ENCODE measurements at places on chromosomes 12 and 14.

DNA sequence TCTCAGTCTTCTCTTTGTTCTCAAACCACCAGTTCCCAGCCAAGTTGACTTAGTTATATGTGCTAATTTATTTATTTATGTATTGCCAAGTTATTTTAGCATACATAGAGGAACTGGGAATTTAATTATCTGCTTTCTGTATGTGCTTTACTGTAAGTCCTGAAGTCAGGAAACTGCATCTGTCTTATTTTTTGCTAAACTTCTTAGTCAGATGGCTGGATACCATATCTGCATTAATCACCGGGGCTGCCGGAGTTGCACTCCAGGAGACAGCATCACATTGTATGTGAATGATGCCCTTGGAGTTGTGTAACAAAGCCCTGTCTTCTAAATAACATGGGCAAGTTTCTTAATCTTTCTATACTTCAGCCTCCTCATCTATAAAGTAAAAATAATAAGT is 96.2 kb downstream of the MON2 start:
- no peak for DNase-seq

DNA sequence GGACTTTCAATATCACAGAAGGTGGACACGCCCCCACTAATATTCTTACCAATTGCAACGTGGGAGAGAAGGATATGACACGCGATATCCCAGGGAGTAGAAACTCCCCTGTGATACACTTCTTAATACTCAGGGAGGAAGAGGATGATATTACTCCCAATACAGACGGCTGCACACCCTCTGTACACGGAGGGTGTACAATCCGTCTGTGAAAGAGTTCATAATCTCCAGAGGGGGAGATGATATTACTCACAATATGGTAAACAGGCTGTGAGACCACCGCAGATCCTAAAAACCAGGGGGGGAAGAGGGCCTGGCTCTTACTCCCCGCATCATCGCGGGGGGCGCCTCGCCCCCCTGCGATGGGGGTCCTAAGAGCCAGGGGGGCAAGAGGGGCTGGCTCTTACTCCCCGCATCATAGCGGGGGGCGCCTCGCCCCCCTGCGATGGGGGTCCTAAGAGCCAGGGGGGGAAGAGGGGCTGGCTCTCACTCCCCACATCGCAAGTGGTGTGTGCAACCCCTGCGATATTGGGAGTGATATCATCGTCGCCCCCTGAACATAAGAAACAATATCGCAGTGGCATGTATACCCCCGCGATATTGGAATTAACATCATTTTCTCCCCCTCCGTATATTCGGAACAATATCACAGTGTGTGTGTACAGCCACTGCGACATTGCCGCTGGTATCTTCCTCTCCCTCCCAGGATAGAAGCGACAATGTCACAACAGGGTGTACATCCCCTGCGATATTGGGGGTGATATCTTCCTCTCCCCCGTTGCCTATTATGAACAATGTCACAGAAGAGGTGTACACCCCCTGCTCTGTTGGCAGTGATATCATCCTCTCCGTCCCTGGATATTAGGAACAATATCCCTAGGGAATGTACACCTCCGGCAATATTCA is 8.9 kb upstream of the CLEC6A start:
- no peak for DNase-seq

GRCh38 chr12:49293056-49293956 is 1.6 kb upstream of the PRPH start:
- no peak for DNase-seq

- no peak for DNase-seq
Measured at GRCh38 chr12:106994579-106995220, 7.8 kb upstream of the MTERF2 start.

DNA sequence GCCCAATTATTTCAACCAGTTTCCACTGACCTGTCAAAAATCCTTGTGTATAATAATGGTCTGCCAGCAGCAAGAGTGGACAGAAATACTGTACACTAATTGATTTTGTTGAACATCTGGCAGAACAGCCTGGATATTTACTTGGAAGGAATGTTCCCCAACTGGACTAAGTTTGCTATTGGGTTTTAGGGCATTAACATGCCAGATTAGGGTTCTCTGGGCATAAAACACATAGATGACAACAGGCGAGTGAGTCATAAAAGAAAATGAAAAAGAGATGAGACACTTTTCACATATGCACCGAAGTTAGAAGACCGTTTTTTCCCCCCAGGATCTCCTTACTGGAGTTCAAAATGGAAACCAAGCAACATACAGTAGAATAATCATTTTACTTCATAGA is 236.3 kb upstream of the NAV3 start:
- no peak for DNase-seq

- no peak for DNase-seq
Measured at GRCh38 chr12:131095826-131096680, 142.3 kb downstream of the ADGRD1 start.

DNA sequence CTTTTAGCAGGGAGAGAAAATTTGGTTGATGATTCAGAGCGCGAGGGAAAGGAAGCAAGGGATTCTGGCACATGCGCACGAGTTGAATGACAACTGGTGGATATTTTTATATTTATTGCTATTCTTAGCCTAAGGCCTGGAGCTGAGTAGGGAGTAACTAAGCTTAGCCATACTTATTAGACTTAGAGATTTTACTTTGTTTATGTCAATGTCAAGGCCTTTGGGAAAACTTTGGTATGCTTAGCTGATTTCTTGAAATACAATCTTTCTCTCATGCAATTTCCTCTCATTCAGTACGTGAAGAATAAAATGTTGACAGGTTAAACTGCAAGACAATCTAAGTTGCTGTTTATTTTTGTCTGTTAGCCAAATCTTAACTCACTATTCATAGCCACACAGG is 101.1 kb downstream of the CRADD start:
- no peak for DNase-seq

DNA sequence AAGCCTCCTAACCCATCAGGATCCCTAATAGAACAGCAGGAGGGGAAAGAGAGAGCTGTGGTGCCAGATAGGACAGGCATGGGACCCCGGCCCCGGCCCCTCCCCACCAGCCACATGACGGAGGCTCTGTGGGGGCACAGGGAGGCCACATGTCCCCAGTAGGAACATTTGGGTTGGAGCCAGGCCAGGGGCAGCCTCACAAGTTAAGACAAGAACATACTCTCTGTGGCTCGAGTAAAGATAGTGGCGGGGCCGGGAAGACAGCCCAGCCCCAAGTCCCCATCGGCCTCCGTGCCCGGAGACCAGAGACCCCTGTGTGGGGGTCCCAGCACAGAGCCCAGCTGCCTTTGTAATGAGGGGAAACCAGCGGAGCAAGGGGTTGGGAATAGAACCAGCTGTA is 78.6 kb upstream of the GALNT9 start:
- DNase-seq = no peak

DNA sequence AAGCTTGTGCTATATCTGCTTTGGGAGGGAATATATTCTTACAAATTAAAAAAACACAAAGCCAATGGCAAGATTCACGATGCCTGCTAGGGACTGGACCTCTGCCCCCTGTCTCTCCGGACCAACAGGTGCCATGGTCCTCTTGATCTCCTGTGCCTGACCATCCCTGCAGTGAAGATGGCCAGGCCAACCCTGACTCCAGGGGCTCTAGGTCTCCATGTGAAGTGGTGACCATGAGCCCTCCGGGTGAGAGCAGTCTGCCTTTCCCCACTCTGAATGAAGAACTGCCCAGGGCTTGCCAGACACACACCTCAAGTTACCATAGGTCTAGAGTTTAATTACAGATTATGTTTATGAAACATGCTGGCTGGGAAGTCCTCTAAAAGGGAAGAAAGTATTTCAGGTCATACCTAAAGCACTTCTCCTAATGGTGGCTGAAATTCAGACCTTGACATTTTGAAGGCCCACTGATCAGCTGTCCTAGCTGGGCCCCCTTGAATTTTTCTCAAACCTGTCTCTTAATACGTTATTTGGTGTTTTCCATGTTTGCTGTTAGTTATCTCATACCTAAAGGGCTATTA is 1.4 kb downstream of the ARHGDIB start:
- DNase-seq = no peak

- DNase-seq = no peak
Measured at GRCh38 chr12:132972374-132972773, 13.8 kb upstream of the ZNF26 start.

- DNase-seq = no peak
Measured at GRCh38 chr14:92516966-92517506, 3.5 kb downstream of the RIN3 start.

DNA sequence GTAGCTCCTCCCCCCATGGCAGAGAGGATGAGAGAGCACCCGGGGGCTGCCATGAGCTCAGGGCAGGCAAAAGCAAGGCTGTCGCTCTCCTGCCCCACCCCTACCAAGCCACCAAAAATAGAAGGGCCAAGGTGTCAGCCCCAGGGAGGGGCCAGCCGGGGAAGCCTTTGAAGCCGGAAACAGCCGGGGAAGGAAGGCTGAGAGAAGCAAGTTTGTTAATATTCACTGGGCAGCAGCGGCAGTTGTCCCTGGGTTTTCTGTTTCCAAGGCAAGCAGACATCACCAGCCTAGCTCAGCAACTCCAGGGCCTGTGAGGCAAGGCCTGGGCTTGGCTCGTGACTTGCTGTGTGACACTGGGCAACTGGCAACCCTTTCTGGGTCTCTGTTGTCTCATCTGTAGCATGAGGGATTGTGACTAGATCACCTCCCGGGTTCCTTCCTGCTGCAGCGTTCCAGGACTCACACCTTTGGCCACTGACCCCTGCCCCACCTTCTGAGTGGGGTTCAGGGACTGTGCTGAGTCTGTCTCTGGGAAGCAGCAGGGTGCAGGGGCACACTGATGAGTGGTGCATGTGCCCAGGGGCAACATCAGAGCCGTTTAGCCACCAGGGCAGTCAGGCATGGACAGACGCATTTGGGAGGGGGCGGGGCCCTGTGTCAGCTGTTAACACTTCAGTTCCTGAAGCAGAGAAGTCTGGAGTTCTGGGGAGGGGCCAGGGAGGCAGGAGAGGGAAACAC is 24.3 kb downstream of the SYNDIG1L start:
- no peak for DNase-seq

DNA sequence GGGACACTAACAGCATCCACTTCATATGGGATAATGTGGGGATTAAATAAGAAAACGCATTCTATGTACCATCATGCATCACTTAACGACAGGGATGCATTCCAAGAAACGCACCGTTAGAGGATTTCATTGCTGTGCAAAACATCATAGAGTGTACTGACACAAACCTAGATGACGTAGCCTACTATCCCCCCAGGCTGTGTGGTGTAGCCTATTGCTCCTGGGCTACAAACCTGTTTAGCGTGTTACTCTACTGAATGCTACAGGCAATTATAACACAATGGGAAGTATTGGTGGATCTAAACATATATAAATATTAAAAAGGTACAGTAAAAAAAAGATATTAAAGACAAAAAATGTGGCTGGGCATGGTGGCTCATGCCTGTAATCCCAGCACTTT is 230.6 kb downstream of the KSR2 start:
- DNase-seq = no peak

GRCh38 chr14:88983755-88984154 is 159.3 kb downstream of the TTC8 start:
- DNase-seq = no peak

- no peak for DNase-seq
Measured at GRCh38 chr14:104805941-104806624, 5.2 kb downstream of the ZBTB42 start.

DNA sequence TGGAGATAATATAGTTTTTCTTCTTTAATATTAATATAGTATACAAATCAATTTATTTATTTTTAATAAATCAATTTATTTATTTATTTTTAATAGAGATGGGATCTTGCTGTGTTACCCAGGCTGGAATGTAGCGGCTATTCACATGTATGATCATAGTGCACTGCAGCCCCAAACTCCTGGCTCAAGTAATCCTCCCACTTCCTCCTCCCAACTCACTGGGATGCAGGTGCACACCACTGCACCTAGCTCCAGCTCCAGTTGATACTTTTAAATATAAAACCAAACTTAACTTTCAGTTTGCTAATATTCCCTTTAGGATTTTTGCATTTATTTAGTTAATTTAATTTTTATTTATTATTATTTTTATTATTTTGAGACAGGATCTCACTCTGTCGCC is 8.6 kb downstream of the GOLGA5 start:
- DNase-seq = no peak

DNA sequence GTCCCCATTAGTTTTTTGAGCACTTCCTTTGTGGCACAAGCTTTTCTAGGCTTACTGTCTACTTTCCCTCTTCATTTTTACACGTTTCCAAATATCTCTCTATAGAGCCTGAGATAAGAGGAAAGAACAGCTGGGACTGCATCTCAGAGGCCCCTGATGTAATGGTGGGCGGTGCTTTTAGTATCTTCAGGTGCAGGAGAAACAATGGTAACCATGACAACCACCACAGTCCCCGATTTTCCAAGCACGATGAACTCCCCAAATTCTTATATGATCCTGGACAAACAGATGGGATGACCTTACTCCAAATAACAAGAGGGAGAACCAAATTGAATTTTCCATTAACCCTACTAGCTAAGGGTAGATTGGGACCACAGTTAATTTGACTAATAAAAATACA is 103.3 kb downstream of the AEBP2 start:
- DNase-seq = no peak

DNA sequence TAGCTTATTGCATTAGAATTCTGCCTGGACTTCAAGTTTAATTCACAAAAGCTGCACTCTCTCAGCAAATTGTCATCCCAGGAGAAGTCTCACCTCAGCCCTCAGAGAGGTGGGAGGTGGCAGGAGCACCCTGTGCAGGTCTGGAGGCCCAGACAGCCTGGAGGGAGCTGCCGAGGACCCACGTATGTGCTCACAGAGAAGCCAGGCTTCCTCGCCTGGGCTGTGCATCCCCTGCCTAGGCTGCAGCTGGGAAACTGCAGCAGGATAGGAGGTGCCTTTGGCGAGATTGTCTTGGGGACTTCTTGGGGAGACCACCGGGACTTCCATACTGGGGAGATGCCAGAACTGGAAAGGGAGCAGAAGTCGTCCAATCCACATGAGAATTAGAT is 8.8 kb downstream of the CPNE6 start:
- DNase-seq = no peak

DNA sequence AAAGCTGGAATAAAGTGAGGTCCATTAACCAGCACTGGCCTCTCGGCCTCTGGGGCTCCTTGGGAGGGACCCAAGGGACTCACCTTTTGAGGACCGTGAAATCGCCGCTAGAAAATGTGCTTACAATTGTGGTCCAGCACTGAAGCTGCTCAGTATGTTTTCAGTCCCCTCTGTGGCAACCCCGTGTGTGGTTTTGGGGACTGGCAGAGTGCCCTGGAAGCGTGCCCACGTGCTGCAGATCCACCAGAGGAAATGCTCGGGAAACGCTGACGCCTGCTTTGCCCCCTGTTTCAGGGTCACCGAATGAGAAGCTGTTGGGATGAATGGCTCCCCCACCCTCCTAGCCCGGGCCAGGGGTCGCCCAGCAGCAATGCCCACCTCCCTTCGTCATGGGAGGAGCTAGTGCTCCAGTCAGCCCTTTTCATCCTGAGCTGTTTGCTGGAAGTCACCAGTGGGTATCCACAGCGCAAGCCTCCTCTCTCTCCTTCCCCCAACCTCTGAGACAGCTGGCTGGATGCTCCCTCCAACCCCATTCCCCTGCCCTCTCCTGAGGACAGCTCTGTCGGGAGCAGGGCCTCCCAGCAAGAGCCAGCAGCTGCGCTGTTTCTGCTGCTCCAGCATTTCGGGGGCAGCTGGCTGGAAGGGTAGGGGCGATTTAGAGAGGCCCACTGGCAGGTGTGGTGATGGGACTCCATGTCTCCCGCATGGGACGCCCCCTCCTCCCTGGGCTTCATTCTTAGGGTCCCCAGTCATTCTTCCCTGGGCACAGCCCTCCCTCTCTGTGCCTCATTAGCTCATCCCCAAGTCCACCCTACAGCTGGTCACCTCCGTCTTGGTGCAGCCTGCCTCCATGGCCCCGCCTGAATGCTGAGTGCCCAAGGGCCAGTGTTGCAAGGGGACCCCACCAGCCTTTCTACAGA is 33.2 kb upstream of the PPP1R13B start:
- no peak for DNase-seq

GRCh38 chr12:68374307-68374982 is 42.3 kb upstream of the MDM1 start:
- DNase-seq = no peak
